Suppressor macrophage (primary cell): ENCODE measurements at places on chromosomes 11 and 22.

- DNase-seq: no peak
These were observed 754.0 kb upstream of the FAT3 start for GRCh38 chr11:91470656-91471055.

- DNase-seq: no peak
These were observed 25.9 kb downstream of the MOV10L1 start for GRCh38 chr22:50115693-50116092.

DNA sequence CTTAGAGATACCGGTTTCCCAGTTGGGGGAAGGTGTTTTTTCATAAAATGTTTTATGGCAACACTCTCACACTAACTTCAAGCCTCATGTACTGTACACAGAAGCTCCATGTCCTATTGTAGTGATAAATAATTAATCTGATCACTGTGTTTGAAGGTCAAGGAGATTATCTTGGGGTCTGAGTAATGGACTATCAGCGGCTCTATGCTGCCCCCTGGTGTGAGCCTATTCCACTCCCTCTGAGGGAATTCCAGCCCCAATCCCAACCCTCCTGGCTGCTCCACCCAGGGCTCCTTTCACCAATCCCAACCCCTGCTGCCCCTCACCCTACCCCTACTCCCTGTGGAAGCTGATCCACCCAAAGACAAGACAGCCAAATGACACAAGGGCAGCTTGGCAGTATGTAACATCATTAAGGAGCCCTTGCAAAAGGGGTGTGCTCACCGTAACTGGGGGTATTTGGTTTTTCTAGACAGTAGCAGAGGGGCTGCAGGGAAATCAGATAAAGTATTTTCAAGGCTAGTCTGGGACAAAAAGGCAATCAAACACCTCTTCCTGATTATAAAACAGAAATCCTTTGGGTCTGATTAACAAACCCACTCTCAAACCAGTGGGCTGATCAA is 22.3 kb downstream of the HPS4 start:
- DNase-seq: peak; percentile 44

GRCh38 chr11:64605244-64605560 is 14.2 kb downstream of the SLC22A12 start:
- DNase-seq: no peak

- DNase-seq: no peak
These were observed 9.2 kb downstream of the APOA4 start for GRCh38 chr11:116813781-116814471.

- DNase-seq: no peak
These were observed 288.3 kb downstream of the TENM4 start for GRCh38 chr11:79152511-79152910.

- peak; percentile 52 for DNase-seq
These were observed at the start of gene SHISA8 for GRCh38 chr22:41915035-41915785. Gene SHISA8 (minus strand): TSS chr22:41915074. CDS start chr22:41914667, 407 bp downstream.

DNA sequence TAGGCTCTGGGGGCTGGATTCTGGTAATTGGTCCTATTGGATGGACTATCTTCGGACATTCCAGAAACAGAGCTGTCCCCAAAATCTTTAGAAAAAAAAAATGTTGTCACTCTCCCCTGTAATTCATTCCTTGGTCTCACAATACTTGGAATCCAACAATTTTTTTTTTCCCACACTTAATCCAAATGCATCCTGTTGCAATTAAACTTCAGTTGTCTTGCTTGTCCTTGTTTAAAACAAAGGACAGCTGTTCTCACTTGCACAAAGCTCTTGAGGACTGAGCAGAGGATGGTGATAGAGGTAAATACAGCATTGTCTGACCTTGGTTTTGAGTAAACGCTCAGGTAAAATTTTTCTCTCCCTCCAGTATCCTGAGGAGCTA is 75.3 kb downstream of the SC5D start:
- no peak for DNase-seq

GRCh38 chr11:19735909-19736498 is 23.4 kb downstream of the NAV2 start:
- no peak for DNase-seq

GRCh38 chr22:31247726-31248125 is 35.6 kb downstream of the LIMK2 start:
- no peak for DNase-seq

GRCh38 chr11:44863231-44863630 is 87.5 kb downstream of the TP53I11 start:
- DNase-seq: no peak

DNA sequence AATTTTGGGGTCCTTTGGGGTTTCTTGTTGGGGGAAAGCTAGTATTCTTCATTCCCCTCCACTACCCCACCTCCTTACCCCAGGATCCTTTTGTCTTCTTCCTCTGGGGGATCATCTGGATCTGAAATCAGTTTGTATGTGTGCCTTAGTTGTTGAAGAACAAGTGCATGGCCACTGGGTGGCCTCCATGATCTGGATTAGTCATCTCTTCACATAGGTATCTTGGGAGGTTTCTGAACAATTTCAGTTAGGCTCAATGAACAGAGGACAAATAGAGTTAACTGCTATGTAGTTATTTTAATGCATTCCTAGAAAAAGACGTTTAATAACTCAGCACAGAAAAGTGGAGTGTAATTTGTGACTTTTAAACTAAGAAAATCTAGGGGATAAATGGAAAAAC is 7.1 kb upstream of the VWA5A start:
- peak; percentile 23 for DNase-seq

GRCh38 chr11:58493676-58494075 is 14.2 kb downstream of the OR5B21 start:
- DNase-seq: peak; percentile 18

GRCh38 chr11:44532809-44533208 is 32.7 kb upstream of the CD82 start:
- DNase-seq: no peak

DNA sequence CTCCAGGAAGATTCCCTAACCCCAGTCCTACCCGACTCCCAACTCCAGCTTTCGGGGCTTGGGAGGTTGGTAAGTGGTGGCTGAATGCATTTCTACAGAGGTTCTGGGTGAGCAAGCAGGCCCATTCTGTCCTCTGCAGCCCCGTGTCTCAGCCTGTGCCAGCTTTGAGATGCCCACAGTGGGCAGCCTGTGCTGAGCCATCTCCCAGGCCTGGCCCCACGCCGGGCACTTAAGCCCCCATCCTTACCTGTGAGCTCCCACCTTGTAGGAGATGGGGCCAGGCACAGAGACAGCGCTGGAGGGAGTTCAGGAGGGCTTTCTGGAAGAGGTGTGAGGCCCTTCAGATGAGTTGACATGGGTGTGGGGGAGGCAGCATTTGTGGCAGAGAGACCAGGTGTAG is 54.5 kb downstream of the ANO1 start:
- no peak for DNase-seq

GRCh38 chr22:47084226-47084625 is 321.8 kb downstream of the TBC1D22A start:
- no peak for DNase-seq

GRCh38 chr22:35354068-35354467 is 26.8 kb upstream of the HMOX1 start:
- no peak for DNase-seq

DNA sequence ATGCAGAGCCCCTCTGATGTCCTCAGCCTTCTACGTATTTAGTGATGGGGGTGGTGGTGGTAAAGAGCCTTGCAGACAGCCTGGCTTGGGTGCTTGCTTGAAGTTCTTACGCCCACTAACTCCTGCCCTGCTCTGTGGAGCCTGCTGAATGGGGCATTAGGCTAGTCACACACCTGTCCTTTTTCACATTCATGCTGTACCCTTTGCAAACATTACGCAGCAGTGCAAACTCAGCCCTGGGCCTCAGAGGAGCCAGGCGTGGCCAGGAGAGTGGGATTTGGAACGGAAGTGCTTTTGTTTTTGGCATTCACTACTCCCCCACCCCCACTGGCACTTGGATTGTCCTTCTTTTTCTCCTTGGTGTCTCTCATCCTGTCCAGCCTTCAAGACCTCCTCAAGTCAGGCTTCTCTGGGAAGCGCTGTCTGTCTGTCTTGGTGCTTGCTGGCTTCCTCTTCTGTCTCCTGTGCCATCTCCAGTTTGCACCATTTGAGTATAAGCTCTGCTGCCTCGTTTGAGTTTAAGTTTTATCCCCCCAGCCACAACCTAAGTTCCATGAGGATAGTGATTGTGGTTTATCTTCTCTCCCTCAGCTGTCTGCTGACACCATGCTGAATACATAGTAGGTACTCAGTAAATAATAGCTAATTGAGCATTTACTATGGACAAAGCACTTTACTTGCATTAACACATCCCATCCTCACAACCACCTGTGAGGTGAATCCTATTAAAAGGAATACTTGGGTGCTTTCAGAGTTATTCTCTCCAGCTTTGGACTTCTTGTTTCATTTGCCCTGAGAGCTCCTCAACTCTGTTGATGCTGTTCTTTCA is 26.7 kb downstream of the ZBTB16 start:
- no peak for DNase-seq

DNA sequence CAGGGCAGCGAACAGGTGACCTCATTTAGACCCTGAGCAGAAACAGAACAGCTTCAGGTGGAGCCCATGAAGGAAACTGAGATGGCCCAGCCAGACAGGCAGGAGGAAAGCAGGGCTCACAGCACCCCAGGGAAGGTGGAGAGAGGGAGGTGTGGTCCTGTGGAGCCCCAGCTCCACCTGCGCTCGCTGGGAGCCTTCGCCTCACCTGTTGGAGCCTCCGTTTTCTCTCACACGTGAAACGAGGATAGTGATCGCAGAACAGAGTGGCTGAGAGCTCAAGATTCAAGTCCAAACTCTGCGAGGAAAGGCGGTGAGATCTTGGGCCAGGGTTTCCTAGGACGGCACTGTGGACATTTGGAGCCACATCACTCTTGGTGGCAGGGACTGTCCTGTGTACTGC is 8.6 kb upstream of the CERK start:
- DNase-seq: no peak

- DNase-seq: peak; percentile 20
These were observed 22.8 kb upstream of the TP53AIP1 start for GRCh38 chr11:128965485-128965884.

DNA sequence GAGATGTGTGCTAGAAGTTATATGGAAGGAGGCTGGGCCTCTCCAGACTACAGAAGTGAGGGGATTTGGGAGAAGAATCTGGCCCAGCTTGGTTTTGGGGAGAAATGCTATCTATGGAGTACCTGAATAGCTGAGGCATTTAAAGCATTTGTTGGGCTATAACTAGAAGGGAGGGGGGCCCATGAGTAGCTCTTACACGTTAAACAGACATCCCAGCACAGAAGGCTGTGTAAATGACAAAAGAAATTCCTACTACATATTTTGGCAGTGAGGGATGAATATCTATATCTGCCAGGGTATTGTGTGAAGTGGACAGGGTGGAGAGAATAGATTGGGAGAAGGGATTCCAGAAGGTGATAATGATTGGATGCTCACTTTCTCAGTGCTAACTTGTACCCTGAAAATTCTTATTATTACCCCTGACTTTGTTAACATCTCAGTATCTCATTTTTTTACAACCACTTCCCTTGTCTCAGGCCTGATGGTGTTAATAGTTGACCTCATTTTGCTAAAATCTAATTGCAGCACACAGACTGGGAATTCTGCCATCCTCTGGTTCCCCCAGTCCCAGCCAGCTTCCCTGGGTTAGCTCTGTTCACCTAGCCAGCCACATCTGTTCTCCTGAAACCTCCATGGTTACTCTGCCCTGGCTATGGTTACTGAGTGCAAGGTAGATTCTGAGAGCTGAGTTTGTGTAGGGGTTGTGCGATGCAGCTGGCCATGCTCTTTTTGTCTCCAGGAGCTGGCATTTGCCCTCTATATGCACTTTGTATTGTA is 28.8 kb upstream of the RRM1 start:
- no peak for DNase-seq

- DNase-seq: peak; percentile 88
These were observed 24.7 kb downstream of the LAYN start for GRCh38 chr11:111565114-111565720.

GRCh38 chr11:101341578-101341977 is 212.0 kb upstream of the PGR start:
- DNase-seq: no peak

DNA sequence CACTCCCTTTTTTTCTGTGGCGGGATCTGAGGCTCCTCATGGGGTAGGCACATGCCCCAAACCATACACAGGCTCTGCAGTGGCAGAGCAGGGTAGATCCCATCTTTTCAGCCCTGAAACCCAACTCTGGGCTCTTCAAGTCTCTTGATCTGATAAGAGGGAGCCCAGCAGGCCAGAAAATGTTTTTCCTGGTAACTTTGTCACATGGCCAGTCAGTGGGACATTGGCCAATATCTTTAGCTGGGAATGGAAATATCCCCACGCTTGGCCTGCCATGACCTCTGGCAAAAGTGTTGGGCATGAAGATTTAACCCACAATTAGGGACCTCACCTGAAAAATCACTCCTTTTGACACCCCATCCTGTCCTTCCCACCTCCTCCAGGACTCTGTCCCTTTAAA is 8.1 kb downstream of the INPP5J start:
- DNase-seq: no peak

DNA sequence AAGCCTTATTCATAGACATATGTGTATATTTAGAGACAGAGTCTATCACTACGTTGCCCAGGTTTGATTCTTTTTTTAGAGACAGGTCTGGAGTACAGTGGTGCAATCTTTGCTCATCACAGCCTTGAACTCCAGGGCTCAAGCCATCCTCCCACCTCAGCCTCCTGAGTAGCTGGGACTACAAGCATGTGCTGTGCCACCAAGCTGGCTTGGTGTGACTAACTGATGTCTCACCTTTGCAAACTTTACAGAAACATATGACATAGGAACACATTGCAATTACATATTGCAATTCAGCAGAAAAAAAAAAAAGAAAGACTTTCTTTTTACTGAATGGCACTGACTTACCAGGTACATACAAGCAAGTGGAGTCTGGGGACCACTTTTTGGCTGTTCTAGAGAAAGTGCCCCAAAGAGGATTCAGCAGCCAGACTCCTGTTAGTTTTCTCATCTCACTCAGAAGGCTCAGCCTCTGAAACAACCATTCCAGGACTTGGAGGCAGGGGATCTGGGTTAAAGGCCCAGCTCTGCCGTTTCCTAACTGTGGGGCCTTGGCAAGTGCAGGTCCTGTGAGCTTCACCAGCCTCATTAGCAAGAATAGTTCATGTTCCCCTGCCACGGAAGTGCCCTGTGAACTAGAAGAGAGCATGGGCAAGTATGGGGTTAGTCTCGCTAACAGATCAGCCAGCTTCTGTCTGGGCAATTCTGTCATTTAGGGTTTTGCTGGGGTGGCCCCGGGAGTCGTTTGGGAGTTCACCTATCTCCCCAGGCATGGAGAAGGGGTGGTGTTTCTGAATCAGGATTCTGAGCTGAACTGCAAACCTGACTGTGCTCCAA is 11.3 kb upstream of the NFAM1 start:
- peak; percentile 14 for DNase-seq

- DNase-seq: no peak
These were observed 113.1 kb upstream of the TTC12 start for GRCh38 chr11:113201054-113201818.

- no peak for DNase-seq
These were observed 2.6 kb downstream of the KCNC1 start for GRCh38 chr11:17736930-17737817.
